ENCODE measurements at places on chromosomes 1 and 21.

DNA sequence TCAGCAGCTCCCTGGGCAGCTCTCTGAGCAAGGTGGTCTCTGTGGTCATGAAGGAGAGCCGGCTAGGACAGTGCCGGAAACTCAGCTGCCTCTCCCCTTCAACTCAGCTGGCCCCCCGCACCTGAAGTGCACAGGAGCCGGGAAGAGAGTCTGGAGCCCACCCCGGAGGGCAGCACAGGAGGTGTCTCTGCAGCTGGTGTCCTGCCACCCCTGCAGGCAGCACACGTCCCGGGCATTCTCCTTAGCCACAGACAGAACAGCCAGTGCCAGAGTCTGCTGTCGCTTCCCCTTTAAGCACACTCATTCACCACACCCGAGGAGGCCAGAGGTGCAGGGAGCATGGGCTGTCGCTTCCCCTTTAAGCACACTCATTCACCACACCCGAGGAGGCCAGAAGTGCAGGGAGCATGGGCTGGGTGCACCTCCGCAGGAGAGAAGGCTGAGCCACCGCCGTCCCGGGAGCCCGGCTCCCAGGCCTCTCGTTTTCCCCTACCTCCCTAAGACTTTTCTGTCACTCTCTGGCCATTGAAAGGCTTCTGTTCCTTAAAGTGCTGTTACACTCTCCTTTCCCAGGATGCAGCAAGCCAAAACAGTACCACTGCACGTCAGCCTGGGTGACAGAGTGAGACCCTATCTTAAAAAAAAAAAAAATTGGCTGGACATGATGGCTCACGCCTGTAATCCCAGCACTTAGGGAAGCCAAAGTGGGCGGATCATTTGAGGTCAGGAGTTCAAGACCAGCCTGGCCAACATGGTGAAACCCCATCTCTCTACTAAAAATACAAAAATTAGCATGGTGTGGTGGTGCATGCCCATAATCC is 16.9 kb upstream of the SAMD11 start:
- DNase-seq = peak; percentile 13

DNA sequence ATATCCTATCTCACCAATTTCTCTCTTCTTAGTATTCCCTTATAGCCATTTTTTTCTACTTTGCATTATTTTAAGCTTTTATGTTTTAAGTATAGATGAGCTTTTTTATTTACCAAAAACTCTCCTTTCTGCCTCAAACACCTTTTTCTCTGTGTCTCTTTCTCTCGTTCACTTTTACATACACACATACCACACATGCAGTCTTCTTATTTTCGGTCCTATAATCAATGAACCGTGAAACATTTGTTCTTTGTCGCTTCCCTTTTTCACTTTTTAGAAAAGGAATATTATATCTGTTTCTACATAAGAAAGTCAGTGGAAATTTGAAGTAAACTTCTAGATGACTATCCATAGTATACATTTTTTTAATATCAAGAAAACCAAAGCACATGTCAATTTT is 183.2 kb downstream of the MRPL39 start:
- DNase-seq = no peak

DNA sequence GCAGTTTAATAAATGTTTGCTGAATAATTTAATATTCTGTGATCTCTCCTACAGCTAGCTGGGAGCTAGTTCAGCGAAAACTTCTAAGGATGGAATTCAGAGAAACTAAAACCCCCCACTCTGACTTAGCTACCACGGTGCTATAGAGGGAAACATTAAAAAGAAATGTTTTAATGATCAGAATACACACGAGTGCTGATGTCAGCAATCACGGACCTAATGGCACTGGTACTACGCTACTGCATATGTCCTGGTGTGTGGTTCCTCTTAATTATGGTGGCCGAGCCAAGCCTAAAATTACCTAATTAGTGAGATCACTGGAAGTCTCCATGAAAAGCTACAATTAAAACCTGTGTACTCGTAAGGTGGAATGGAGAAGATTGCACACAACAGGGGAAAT is 23.9 kb upstream of the LSM10 start:
- no peak for DNase-seq

DNA sequence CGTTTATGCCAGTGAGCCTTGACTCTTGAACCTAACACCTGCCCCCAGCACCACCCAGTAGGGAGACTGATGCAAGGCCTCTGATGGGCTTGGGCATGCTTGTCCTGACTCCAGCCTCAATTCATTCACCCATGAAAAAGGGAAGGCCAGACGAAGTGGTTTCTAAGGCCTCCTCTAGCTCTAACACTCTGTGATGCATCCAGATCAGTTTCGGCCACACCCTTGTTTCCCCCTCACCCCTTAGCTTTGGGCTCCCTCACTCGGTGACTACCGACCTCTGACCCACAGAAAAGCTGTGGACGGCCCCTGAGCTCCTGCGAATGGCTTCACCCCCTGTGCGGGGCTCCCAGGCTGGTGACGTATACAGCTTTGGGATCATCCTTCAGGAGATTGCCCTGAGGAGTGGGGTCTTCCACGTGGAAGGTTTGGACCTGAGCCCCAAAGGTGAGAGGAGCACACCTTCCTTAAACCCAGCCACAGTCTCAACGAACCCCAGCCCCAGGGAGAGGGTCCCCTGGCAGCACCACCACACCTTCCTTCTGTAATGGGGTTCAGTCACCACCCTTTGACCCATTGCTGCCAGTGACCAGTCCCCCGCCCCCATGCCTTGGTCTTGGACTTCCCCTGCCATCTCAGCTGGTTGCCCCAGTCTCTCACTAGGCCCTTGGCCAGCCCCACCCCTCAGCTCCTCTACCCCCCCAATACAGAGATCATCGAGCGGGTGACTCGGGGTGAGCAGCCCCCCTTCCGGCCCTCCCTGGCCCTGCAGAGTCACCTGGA is 9.0 kb downstream of the NPR1 start:
- no peak for DNase-seq

GRCh38 chr1:33014464-33015163 is 22.1 kb downstream of the AK2 start:
- no peak for DNase-seq

- no peak for DNase-seq
Measured at GRCh38 chr1:111145542-111145941, 5.5 kb downstream of the CEPT1 start.

DNA sequence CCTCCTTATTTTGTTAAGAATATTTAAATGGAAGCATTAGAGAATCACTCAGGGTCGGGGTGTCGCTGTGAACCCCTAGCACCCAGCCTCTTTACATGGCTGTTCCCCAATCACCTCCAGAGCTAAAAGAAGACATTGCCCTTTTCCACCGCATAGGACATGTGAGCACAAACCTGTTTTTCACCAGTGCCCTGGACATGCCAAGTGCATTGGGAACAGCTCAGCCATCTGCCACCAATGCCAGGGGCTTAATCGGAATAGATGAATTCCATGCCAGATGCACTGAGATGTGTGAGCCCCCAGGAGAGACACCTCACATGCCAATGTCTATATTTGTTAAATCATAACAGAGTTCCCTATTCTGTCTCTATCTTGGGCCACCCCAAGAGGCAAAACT is 33.3 kb downstream of the EIF2D start:
- DNase-seq = no peak

GRCh38 chr1:202029171-202029665 is 18.8 kb downstream of the ELF3 start:
- no peak for DNase-seq

GRCh38 chr1:54768093-54768492 is 3.8 kb upstream of the PARS2 start:
- DNase-seq = no peak

GRCh38 chr1:87880764-87881163 is 552.1 kb downstream of the LMO4 start:
- DNase-seq = no peak

GRCh38 chr1:207997486-207998268 is 86.8 kb upstream of the CD34 start:
- peak; percentile 46 for DNase-seq

DNA sequence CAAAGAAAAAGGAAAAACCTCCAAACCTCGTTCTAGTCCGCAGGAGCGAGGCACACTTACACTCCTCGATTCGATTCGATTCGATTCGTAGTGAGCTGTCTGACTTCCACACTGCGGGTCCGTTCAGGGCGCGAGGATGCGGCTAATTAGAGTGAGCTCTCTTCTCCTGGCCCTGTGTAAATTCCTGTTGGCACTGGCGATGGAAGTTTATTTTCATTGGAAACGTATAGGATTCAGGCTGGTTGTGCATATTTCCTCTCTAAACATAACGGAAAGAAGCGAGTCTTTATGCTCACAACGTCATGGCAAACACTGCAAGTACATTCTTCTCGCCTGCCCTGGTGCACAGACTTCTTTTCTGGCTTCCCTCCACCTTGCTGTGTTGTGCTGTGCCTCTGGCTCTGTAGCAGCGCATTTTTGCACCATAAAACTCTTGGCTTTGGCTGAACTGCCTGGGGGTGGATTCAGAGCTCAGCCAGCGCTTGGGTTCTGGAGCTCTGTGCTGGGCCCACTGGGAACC is 2.7 kb downstream of the HUNK start:
- peak; percentile 92 for DNase-seq

DNA sequence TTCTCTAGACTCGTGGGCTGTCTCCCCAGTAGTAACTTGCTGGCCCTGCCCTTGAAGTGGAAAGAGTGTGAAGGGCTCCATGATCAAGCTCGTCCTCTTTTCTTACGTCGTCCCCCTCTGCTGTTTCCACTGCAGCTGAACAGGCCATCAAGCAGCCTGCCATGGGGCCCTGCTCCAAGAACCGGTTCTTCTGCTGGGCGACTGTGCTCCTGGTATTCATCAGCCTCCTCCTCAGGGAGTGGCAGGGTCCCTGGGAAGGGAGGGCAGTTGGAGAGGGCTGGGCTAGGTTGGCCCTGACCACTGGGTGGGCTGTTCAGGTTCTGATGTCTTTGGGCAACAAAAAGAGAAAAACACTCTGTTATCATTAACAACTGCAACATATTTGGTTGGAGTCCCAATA is 151.5 kb downstream of the FCRL5 start:
- no peak for DNase-seq

DNA sequence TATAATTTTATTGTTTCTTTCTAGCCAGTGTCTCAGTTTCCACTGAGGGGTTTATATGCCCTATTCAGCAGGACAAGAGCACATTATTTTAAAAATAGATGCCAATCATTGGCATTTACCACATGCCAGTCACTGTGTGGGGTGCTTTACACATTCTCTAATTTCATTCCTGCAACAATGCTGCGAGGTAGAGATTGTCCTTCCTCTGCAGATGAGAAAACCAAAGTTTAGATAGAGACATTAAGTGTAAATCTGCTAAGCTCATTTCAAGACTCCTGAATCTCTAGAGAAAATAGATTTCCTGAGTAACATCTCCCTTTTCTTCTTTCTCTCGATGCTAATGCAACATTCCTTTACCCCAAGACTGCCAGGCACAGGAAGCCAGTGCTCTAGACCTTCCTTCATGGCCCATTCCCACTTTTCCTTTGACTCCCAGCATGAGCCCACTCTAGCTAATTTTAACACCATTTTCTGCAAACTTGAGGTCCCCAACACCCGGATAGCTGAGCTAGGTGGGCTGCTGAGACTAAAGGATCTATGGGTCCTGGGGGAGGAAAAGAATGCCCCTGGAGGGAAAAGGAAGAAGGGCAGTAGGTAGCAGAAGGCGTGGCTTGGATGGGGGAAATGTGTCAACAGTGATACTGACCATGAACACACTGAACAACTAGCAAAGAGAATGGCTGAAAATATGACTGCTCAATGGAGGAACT is 50.0 kb downstream of the SH3GLB1 start:
- no peak for DNase-seq

DNA sequence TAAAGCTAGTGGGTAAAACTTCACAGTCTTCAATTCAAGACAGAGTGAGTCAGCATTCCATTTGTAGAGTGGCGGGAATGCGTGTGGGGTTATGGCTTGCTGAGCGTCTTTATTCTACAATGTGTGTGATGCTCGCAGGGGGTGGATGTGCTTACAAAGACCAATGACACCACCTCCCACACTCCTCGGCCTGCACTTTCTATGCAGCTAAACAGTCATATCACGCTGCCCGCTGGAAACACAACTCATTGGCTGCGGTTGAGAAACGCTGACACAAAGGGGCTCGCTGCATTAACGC is 298.5 kb downstream of the PCP4 start:
- no peak for DNase-seq

DNA sequence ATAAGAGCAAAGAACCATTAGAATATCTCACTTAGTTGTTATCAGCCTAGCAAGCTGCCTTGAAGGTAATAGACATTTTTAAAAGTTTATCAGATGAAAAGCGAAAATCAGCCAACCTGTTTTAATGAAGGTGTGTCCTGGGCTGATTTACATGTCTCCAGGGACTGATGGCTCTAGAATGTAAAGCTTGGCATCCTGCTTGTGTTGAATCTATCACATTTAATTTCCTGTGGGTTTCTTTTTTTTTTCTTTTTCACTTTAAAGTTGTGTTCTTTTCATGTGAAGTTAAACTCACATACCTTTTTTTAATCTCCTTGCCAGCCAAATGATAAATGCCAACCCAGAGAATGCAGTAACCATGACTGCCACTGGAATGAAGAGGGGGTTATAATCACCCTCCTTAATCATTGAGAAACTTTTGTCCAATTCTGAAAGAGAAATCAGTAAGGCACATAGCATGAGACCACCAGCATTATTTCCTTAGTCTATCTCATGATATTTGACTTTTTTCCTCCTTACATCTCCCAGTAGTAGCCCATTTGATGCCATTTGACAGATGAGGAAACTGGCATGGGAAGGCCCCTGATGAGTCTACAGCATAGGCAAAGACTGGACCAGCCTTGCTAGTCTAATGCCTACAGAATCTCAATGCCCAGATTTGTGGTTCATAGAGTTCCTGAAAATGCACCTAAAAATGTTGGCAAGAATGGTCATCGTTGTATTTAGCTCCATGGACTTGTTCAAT is 10.0 kb downstream of the SELL start:
- DNase-seq = no peak

DNA sequence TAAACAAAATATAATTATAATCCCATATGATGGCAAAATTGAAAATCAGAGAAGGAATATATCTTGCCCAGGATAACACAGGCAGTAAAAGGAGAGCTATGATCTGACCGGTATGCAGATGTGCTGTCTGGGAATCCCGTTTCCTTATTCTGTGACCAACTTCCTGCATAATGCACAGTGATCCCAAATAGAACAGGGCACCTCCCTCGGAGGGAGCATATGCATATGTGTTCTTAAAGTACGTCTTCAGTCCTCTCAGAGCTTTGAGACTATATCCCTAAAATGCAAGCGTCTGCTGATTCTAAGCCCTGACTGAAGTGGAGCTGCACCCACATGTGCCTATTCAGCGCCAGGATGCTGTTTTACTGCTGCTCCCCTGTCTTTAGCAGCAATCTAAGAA is 366.1 kb upstream of the PTBP2 start:
- no peak for DNase-seq

- no peak for DNase-seq
Measured at GRCh38 chr1:79859212-79859948, 852.9 kb upstream of the ADGRL4 start.

GRCh38 chr1:24952413-24952841 is 22.4 kb upstream of the RUNX3 start:
- DNase-seq = no peak
